ENCODE measurements at places on chromosomes 3 and 15.

- no peak for DNase-seq
Observed at GRCh38 chr3:90128391-90128790, 1021.0 kb downstream of the EPHA3 start.

- DNase-seq = no peak
Observed at GRCh38 chr15:40392986-40393948, 10.7 kb downstream of the KNSTRN start.

DNA sequence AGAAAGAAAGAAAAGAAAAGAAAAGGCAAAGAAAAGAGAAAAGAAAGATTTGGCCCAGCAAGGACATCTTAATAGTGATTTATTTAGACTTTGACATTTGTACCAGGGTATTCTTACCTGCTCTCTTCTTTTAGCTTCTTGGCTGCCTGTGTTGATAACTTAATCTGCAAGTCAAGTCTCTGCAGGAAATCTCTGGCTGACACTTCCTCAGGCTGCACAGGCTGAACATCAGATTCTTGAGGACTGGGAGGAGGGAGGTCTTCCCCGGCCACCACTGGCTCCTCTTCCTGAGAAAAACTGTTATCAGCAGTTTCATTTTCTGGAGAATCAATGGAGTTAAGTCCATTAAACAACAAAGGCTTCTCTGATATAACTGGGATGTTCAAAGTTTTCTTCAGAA is 12.8 kb downstream of the LYSMD2 start:
- DNase-seq = no peak

DNA sequence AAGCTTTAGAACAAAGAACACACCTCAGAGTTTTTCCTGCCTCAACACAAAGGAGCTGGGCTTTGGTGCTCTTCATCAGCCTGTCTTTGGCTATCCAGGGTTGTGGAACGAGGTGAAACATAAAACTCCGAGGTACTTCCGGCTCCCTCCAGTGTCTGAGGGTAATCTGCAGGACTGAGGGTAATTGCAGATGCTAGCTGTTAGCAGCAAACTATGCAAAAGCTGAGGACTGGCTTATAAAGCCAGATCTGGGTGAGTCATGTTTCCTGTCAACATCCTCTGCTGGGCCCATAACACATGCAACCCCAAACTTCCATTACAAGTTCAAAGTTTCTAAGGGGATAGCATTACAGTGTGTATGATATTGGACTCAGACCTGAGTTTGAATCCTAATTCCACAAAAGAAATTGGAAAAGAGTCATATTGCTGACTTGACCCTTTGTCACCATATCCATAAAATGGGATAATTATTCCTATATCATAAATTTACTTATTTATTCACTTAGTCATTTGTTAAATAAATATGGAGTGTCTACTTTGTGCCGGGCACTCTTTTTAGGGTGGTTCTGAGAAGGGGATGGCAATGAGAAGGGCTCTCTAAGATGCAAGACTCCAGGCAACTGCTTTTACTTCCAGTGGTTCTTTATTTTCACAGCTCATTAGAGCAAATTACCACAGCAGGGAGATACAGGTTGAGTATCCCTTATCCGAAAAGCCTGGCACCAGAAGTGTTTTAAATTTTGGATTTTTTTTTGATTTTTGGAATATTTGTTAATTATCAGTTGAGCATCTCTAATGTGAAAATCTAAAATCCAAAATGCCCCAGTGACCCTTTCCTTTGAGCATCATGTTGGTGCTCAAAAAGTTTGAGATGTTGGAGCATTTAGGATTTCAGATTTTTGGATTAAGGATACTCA is 9.5 kb upstream of the TRIM69 start:
- DNase-seq = peak; percentile 92

GRCh38 chr3:177475356-177475665 is 278.0 kb upstream of the TBL1XR1 start:
- DNase-seq = no peak

DNA sequence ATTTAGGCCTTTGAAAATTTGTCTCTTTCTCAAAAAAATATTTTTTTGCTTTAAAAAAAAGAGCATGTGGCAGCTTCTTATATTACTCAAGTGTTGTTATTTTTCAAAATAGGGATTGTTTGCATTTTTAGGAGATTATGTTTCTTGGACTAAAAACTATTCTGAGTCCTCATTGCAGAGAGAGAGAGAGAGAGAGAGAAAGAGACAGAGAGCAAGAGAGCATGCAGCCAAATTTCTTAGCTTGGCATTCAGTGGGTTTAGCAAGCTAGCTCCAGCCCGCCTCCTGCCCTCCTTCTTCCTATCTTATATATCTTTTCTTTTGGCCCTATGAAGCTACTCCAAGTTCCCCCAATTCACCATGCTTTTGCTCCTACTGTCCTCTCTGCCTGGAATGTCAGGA is 55.7 kb downstream of the CEMIP start:
- DNase-seq = no peak

DNA sequence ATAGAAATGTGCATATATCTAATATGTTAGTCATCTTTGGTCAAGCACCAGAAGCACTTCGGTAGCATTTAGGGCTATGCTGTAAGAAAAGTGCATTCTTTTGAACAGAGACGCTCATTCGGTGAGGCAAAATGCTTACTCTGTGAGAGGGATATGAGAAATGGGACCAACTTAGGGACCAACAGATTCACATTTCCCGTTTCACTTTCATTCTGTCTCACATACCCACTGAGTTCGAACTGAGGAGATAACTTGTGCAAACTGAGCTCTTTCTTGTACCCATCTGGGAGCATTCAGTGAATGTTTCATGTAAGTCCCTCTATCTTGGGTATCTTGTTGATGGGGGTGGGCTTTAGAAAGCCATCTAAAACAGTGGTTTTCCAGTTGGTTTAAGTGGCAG is 135.3 kb downstream of the FEZF2 start:
- no peak for DNase-seq

GRCh38 chr15:96046620-96047240 is 283.8 kb upstream of the NR2F2 start:
- no peak for DNase-seq

- DNase-seq = no peak
Observed at GRCh38 chr3:14357463-14357862, 44.9 kb upstream of the SLC6A6 start.

GRCh38 chr3:78101384-78101783 is 1061.5 kb downstream of the ROBO2 start:
- no peak for DNase-seq

- DNase-seq = peak; percentile 64
Observed at GRCh38 chr3:122299872-122300460, 25.1 kb upstream of the CSTA start.

GRCh38 chr3:56887402-56888025 is 85.8 kb upstream of the ARHGEF3 start:
- peak; percentile 36 for DNase-seq

GRCh38 chr3:134007819-134008218 is 21.9 kb downstream of the SLCO2A1 start:
- DNase-seq = no peak

DNA sequence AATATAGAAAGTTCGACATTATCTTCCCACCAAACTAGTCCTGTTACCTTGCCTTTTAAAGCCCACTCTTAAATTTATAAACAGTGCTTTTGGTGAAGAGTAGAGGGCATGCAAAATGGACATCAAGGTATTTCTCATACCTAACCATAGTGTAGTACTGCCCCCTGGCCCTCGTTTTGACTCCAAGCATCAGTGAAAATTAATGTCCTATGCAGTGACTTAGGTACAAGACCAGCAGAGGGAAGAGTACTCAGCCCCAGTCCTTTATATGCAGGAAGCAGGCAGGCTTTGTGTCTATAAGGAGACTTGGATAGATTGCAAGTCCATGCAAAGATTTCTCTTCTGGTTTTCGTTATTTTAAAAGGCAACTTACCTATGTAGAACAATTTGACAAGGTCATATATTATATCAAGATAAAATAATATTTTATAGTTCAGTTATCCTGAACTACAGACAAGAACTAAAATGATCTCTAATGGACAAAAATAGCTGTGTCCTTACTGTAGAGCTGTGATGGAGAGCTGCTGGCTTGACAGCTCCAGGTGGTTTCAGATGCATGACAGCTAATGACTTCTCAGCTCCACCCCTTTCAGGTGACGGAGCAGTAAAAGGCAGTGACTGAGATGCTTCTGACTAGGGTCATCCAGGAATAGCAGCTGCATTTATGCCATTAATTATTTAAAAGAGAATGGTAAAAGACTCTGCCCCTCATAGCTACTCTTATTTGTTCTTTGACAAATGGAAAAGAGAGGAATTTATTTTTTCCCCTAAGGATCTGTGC is 646.1 kb downstream of the SQOR start:
- no peak for DNase-seq

DNA sequence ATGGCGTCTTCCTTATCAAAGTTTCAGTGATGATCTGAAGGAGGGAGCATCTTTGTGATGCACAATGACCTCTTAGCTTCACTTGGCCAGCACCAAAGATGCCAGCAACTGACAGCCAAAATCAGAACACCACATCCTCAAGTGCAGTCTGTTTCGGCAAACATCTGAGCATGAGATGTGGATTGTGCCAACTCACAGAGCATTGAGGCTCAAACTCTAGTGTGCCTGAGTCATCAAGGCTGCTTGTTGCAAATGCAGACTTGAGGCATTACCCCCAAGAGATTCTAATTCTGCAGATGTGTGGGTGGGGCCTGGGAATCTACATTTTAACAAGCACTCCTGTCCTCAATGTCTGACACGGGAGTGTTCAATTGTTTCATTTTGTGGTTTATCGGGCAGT is 35.8 kb downstream of the ABHD5 start:
- DNase-seq = no peak

- no peak for DNase-seq
Observed at GRCh38 chr3:73661265-73661664, 36.5 kb upstream of the PDZRN3 start.

DNA sequence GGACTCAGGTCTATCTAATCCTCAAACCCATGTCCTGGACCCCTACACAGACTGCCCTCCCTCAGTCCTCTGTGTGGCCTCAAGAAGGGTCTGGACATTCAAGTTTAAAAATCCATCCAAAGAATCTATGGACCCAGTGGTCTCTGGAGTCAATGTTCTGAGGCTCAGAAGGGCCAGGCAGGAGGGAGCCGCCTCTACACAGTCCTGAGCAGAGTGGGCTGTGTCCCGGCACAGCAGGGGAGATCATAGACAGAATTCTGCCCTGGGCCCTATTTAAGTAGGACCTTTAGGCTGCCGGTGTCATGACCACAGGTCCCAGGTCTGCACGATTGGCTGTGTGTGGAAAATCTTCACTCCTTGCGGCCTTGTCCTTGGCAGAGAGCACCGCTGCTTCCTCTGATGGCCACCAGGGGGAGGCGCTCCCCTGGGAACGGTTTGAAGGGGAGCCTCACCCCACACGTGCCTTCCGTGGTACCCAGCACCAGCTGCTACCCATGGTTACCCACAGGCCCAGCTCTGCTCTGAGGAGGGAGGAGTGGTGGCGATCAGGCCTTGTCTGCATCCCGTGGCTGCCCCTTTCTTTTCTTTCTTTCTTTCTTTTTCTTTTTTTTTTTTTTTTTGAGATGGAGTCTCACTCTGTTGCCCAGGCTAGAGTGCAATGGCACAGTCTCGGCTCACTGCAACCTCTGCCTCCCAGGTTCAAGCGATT is 37.9 kb downstream of the CHRD start:
- DNase-seq = peak; percentile 65

DNA sequence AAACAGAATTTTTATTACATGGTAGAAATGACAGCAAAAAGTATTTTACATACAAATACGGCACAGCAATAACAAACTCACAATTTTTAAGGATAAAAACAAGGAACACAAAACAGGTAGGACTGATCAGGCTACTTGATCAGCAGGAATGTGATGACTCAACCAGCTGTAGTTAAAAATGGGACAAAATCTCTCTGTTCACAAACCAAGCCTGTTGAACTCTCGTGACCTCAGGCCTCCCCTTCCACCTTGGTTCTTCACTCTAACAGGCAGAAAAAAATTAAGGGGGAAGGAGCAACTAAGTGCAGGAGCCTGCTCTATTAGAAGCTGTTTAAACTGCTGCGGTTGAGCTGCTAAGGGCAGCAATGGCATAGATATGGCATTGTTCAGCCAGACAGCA is 18.7 kb downstream of the FBXL22 start:
- DNase-seq = no peak

- DNase-seq = no peak
Observed at GRCh38 chr3:64070704-64071103, 47.4 kb upstream of the PSMD6 start.

- no peak for DNase-seq
Observed at GRCh38 chr15:75229191-75230015, 27.7 kb downstream of the C15orf39 start.

GRCh38 chr3:30793740-30794139 is 100.7 kb downstream of the GADL1 start:
- DNase-seq = no peak

- peak; percentile 63 for DNase-seq
Observed at GRCh38 chr15:31387092-31387478, 60.5 kb downstream of the KLF13 start.

DNA sequence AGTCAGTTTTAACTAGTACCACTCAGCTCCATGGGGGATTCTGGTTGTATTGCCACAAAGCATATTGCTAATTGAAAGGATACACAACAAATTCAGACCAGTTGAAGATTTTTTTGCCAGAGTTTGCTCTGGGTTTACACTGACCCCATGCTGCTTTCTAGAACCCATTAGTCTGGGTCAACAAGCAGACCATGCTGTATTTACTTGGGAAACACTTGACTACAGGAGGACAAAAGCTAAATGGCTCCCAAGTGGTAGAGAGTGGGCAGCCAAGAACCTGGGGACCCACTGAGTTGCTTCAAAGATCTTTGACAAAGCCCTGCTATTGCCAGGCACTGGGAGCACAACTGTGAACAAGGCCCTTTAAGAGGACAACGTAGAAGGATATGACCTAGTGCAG is 86.8 kb upstream of the PSMD6 start:
- DNase-seq = no peak

GRCh38 chr3:15291589-15292541 is 40.5 kb downstream of the SH3BP5 start:
- DNase-seq = peak; percentile 87

DNA sequence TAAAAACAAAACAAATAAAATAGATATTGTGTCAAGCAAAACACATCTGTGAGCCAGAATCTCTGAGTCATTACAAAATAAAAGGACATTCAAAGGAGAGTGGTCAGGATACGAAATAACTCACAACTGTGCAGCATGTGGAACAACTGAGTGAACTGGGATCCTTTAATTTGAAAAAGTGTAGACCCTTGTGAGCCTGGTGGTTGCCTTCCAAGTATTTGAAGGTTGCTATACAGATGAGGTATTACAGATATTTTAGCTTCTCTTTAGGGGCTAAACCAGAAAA is 26.7 kb downstream of the KCNMB2 start:
- no peak for DNase-seq

- DNase-seq = no peak
Observed at GRCh38 chr3:901953-902778, 190.7 kb upstream of the CNTN6 start.

- DNase-seq = no peak
Observed at GRCh38 chr15:74724570-74725224, 631 bp downstream of the CYP1A1 start.
